Articular chondrocyte of knee joint (primary cell): ENCODE measurements at places on chromosomes 2 and 18. TPM values are rescaled to one million over a fixed set of nuclear protein-coding genes. Genes with fewer than 3 reads are reported as not detected.

Gene SKOR2
- not detected in 2 replicates for total RNA-seq

Gene EDAR
- total RNA-seq = not detected in 2 replicates

Gene LRP2
- not detected in 2 replicates for total RNA-seq

Gene MARCO
- not detected in 2 replicates for total RNA-seq

Gene SERPINB7
- total RNA-seq = 0.11 TPM in 1 of 2 replicates, not detected in the other

Gene TLX2
- total RNA-seq = 0.11 and 0.13 TPM in 2 replicates
